ENCODE measurements at places on chromosomes 11 and 22. TPM values are rescaled to one million over a fixed set of nuclear protein-coding genes. Genes with fewer than 3 reads are reported as not detected.

Gene HIC2
- 3.9 TPM for total RNA-seq

DNA sequence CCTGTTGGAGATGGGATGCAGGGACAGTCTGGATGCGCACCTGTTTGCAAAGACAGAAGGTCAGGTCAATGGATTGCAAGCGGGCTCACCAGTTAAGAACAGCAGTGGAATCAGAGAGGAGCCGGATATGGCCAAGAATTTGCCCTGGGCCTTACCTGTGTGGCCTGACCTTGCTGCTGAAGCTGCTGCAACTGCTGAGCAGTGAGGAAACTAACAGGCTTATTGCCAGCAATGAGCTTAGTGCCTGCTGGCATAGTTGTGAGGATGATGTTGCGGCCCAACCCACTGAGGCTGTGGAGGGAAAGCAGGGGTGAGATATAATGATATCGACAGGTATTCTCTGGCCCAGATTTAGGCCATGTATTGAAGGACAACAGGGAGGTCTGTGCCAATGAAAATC, 30.6 kb downstream of the NFRKB start:
- no peak for DNase-seq

Gene OR2AG2
- total RNA-seq: 0.08 TPM

DNA sequence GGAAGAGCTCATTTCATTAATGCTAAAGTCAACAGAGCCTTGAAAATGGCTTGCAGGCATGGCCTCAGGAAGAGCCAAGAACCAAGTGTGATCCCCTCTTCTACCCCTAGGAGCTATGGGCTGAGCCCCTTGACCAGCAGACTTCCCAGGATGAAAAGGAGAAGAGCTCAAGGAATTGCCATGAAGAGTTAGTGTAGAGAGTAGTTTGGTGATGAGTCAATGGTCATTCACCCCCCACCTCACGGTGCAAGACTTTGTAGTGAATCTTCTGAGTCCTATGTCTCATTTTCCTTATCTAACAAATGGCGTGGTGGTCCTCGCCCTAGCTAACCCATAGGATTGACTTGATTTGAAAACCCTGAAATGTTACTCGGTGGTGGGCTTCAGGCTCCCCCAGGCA, 422.4 kb upstream of the CADM1 start:
- no peak for DNase-seq

- DNase-seq: no peak
Observed at GRCh38 chr11:108097179-108097578, 24.2 kb upstream of the ACAT1 start.

- DNase-seq: no peak
Observed at GRCh38 chr11:45180848-45181192, 34.4 kb downstream of the PRDM11 start.

DNA sequence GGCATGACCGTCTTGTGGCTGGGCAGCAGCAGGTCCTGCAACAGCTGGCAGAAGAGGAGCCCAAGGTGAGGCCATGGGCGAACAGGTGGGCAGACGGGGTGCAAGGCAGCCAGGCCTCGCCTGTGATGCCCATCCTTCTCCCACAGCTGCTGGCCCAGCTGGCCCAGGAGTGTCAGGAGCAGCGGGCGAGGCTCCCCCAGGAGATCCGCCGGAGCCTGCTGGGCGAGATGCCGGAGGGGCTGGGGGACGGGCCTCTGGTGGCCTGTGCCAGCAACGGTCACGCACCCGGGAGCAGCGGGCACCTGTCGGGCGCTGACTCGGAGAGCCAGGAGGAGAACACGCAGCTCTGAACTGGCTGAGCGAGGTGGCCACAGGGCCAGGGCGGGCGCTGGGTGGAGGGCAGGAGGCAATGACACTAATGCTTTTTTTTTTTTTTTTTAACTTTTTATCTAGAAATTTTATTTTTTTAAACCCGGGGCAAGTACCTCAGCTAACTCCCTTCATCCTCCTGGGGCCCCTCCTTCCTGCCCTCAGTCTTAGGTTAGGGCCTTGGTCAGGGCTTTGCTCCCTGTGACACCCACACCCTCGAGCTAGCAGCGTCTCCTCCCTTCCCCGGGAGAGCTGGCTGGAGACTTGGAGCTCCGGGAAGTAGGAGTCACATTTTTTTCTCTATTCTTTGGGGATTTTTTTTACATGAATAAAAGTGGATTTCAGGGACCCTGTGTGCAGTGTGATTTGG, 16.0 kb downstream of the PLCB3 start:
- no peak for DNase-seq

DNA sequence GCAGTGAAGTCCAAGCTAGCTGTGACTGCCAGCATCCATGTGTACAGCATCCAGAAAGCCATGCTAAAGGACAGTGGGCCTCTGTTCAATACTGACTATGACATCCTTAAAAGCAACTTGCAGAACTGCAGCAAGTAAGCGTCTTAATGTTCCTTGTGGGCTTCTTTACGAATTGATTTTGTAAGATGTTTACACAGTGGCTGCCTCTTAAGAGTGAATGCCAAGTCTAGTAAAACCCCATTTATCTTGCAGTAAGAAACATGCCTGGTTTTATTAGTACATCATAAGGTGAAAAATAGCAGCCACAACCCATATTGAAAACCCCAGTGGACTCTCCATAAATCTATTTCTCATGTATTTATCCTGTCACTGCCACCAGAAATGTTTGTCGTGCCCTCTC, 20.5 kb downstream of the POLD3 start:
- DNase-seq: no peak

DNA sequence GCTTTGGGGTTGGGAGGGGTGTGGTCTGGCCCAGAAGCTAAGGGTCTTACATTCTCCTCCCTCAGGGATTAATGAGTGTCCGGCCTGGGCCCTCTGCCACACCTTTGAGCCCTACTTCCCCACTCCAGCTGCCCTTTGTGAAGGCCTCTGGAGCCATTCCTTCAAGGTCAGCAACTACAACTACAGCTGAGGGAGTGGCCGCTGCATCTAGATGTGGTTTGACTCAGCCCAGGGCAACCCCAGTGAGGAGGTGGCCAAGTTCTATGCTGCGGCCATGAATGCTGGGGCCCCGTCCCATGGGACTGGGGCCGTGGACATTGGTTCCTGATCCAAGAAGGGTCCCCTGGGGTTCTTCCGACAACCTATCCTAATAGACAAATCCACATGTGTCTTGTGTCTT, 14.3 kb upstream of the FOLR1 start:
- DNase-seq: no peak

Gene PICALM
- total RNA-seq: 127 TPM

Gene CCDC89
- 1.2 TPM for total RNA-seq

DNA sequence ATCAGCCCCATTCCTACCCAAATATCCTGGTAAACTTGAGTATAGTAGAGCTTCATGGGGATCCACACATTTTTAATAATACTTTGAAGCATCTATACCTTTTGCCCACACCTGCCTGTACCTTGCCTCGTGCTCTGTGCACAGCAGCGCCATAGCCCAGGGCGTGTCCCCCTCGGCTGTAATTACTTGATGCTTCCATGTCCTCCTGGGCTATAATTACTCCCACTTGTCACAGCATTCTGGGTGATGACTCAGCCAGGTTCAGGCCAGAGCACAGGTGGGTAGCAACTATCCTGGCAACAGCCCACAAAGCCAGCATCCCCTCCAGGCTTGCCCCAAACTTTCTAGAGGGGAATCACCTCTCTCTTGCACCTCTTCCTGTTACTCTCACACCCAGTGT, 23.7 kb upstream of the SLC36A4 start:
- no peak for DNase-seq

GRCh38 chr22:31447337-31447736, 42.3 kb downstream of the EIF4ENIF1 start:
- DNase-seq: no peak

DNA sequence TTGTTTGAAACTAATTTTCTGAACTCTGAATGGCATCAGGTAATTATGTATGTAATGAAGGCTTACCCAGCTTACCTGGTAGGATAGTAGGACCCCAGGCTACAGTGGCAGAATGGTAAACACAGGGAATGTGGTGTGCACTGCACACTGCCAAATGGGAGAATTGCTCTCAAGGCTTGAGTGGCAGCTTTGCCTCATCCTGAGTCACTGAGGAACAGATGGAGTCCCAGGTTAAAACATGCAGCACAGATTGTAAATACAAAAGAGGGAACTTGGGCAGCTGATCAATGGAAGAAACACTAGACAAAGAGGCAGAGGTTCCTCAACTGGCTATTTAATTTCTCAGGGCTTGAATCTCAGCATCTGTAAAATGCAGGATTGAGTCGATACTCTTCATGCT, 24.4 kb downstream of the GPR83 start:
- DNase-seq: no peak

DNA sequence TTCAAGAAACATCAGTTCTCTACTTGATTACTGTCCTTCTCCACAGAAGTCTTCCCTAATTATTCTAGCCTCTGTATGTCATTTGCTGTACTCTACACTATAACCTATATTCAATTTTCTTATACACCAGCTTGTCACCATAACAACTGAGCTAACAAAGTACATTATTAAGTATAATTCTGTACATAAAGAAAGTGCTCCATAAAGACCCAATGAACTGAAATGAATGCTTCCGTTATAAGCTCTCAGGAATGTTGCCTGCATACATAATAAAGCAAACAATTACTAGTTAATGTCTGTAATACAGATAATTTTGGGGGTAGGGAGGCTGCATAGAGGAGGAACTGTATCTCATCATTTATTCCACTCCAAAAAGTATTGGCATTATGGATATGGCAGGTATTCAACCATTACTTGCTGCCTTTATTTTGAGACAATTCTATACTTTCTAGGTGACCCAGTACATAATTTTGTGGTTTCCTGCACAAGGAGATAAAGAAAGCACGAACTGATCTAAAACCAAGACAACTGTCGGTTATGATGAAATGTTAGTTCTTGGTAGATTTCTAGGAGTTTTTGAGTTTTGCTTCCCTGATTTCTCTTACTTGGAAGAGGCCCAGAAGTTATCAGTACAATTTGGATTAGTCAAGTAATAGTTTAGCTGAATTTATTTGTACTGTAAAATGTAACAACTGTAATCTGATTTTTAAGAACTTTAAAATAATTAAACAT, 202.5 kb downstream of the SBF2 start:
- DNase-seq: no peak

- no peak for DNase-seq
Observed at GRCh38 chr11:123427405-123427804, 2.7 kb upstream of the GRAMD1B start.

DNA sequence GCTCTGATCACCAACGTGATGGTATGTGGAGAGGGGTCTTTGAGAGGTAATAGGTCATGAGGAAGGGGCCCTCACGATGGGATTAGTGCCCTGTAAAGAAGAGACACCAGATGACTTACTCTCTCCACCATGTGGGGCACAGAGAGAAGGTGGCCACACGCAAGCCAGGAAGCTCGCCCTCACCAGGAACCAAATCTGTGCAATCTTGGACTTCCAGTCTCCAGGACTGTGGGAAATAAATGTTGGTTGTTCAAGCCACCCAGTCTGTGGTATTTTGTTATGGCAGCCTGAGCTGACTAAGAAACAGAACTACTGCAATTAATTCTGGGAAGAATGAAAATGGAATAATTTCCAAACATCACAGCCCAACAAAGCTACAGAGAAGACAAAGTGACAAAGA, 117.5 kb downstream of the SNX19 start:
- DNase-seq: no peak

Gene C22orf42
- not detected for total RNA-seq

- DNase-seq: no peak
Observed at GRCh38 chr11:120839846-120840402, 184.0 kb upstream of the TBCEL start.

Gene IFITM10
- total RNA-seq: not detected

- DNase-seq: no peak
Observed at GRCh38 chr22:44209343-44209742, 28.6 kb downstream of the PARVG start.

- no peak for DNase-seq
Observed at GRCh38 chr11:72370201-72370600, 64.1 kb downstream of the CLPB start.

GRCh38 chr11:73204711-73205121, 13.4 kb upstream of the P2RY2 start:
- DNase-seq: no peak

Gene P2RX6
- total RNA-seq: 1.4 TPM

DNA sequence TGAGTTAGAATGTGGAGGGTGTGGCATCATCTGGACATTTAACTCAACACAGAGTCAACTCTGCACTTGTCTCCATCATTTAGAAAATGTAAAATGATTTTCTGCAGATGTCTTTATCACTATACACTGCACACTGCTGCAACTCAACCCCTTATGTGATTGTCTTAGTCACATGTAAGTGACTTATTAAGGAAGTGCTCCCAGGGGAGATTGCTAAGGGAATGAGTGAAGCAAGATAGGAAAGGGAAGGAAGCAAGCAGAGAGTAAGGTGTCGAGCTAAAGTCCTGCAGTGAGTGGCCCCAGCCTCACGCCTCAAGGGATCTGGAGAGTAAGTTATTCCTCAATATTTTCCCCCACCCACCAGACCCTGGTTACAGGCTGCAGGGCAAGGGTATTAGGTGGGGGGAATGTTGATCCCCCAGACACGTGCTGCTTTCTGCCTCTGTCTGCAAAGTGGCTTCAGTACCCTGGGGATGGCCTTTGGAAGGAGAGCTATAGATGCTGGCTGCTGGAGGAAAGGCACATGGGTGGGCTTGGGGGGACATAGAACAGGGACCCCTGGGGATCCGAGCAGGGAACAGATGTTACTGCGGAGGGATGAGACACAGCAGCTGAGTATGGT, 7.2 kb upstream of the CBX6 start:
- DNase-seq: no peak

DNA sequence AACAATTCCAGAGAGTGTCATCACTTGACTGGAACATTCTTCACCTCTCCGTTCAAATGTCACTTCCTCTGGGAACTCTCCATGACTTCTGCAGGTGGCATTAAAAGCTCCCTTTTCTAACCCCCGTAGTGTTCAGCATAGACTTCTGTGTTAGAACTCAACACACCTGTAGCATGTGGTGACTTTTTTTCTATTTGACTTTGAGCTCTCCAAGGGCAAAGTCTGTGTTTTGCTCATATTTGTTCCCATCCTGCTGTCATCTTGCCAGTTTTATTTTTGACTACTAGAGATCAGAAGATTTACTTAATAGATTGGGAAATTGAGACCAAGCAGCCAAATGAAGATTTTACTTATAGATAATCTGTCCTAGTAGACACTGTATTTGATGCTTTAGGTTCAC, 367.1 kb downstream of the INSC start:
- no peak for DNase-seq

DNA sequence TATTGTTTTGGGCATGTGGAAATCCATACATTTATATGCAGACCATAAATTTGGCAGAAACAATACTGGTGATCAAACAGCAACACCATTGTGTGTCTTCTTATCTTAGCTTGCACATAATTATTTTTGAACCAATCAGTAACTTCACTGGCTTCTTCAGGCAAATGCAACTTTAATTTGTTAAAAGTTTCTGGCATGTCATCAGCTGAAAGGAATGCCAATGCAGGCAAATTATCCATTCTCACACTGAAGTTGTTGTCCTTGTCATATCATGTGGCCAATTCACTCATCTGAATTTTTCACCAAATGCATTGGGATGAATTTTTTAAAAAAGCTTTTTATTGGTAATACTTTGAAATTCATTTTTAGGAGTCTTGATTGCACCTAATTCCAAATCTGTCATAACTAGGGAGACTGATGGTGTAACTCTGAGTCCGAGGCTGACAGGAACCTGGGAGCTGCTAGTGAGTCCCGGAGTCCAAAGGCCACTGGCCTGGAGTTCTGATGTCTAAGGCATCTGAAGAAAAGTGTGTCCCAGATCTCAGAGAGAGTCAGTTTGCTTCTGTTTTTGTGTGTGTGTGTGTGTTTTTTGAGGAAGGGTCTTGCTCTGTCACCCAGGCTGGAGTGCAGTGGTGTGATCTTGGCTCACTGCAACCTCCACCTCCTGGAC, 17.4 kb upstream of the OR10V1 start:
- no peak for DNase-seq

Measured in SK-MEL-5 (cell line).